ENCODE measurements at places on chromosomes 1 and 21.

GRCh38 chr1:205484985-205485967 lies 19.2 kb upstream of the CDK18 start:
- peak; percentile 87 for DNase-seq

DNA sequence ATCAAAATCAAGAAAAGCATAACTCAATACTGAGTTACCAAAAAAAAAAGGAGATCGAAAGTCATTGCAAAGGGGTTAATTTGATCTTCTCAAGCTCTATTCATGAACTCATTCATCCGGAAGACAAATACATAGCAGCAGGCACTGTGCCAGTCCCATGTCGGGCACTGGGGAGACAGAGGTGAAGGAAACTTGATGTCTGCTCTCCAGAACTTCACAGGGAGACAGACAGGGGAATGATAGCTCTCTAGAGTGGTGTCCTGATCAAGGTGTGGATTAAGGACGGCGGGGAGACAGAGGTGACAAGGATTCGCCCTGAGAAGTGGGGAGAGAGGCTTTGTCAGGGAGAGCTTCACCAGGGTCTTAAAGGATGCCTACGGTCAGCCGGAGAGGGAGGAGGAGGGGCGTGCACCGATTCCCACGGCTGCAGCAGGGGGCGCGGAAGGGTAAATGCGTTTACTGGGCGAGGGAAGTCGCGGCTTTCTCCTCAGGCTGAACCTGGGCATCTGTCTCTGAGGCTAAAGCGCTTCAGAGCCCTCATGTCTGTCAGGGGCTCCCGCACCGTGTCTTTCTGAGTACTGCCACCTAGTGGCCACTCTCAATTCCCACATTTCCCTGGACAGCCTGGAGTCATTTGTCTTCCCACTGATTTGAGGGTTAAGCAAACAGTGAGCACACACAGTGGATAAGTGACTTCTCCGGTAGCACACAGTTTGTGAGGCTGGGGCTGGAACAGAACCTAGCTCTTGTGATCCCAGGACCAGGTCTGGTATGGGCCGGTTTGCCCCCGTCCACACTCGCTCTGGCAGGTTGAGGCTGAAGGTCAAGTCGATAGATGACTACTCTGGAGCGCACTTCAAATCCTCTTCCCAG lies 152.8 kb downstream of the TENT5C start:
- peak; percentile 73 for DNase-seq

DNA sequence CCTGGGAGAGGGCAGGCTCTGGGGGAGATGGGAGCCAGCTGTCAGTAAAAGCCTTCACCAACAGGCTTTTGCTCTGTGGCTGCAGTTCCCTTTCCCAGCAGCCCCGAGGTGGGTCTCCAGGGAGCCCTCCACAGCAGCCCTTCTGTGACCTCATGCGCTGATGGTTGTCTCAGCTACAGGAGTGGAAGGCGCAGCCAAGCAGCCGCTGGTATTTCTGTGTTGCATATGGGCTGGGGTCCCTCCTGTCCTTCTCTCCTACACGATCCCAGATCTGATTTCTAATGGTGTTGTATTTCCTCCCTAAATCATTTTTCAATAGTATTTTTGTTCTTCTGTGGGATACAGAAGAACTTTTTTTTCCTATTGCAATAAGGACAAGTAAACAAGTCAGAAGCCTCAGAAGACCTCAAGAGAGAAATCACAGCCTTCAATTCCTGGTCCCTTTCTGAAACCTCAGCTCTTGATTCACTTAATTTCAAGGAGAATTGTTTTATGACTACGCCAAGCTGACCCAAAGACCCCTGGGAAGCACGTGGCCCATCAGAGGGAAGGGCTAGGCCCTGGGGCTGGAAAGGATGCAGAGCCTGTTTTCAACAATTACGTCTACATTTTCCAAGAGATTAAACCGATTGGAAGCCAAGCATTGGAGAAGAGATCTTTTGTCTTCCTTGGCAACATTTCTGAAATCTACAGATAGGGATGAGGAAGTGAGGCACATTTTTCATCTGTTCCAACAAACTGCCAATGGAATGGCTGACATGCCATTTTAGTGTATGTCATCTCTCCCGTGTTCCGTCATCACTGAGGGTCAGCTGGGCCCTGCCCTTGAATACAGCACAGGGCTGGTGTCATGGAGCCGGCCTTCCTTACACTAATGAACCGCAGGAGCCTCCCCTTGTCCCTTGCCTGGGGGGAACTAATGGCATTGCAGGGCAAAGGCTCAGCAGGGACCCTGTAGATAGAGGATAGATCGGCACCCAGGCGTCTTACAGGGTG lies 42.0 kb upstream of the SCCPDH start:
- no peak for DNase-seq

DNA sequence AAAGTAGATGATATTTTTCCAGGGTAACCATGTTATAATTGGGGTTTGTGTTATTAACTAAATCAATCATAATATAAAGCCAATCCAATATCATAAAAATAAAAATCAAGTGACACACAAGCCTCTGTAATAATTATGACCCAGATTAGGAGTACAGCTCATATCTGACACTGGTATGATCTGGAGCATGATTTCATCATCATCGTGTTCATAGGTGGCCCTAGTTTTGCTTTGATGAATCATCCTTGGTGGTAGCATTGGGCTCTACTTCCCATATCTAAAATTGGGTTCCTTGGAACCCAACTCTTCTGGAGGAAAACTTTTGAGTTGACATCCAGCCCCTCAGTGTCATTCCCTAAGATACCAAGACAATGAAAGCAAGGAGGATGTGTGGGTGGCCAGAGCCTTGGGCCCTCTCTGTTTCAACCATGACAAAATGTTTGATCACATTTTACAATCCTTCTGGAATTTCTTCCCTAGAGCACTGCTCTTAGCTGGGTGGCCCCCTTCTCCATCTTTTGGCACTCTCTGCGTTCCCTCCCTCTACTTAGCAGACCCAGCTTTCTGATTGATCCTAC lies 37.0 kb upstream of the ENAH start:
- DNase-seq: no peak

DNA sequence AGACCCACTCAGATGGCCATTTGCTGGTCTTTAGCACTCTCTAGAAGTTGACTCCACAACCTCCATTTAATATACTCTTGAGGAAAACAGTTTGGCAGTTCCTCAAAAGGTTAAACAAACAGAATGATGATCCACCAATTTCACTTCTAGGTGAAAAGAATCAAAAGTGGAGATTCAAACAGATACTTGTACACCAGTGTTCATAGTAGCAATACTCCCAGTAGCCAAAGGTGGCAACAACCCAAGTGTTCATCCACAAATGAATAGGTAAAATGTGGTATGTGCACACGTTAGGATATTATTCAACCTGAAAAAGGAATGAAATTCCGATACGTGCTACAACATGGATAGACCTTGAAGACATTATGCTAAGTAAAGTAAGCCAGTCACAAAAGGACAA lies 6.3 kb downstream of the PRCC start:
- no peak for DNase-seq

- no peak for DNase-seq
Measured at GRCh38 chr1:103341377-103341880, 184.1 kb upstream of the RNPC3 start.

DNA sequence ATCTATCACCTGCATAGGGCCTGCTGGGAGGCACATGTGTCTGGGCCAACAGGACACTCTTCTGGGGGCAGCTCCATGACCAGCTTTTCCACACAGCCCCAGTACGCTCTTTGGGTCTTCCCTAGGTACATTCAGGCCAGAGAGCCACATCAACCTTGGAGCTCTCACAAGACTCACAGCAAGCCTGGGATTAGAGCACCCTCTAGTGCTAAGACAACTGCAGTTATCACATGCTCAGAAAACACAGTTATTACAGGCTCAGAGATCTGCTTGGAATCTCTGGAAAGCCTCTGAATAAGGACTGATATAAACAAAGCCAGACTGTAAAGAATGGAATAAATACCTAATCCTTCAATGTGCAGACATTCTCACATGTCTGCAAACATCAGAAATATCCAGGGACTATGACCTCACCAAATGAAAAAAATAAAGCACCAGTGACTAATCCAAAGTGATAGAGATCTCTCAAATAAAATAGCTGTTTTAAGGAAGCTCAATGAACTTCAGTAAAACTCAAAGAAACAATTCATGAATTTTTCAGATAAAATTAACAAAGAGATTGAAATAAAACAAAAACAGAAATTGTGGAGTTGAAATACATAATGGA lies 563.9 kb upstream of the NR5A2 start:
- DNase-seq: peak; percentile 36

GRCh38 chr1:217881131-217881543 lies 250.0 kb downstream of the SPATA17 start:
- DNase-seq: no peak

DNA sequence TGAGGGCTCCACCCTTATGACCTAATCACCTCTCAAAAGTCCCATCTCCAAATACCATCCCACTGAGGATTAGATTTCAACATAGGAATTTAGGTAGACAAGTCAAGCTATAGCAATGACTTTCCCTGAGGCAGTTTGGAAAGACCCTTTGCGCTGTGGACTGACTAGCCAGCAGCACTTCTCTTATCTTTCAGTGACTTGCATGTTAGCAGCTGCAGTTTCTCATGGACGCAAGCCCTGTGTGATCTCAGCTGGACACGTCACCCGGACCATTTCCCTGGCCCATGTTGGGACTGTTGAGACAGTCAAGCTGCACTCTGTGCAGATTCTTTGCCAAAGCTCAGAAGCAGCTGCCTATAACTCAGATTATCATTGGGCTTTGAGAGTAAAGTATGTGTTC lies 408.1 kb upstream of the USP24 start:
- no peak for DNase-seq

DNA sequence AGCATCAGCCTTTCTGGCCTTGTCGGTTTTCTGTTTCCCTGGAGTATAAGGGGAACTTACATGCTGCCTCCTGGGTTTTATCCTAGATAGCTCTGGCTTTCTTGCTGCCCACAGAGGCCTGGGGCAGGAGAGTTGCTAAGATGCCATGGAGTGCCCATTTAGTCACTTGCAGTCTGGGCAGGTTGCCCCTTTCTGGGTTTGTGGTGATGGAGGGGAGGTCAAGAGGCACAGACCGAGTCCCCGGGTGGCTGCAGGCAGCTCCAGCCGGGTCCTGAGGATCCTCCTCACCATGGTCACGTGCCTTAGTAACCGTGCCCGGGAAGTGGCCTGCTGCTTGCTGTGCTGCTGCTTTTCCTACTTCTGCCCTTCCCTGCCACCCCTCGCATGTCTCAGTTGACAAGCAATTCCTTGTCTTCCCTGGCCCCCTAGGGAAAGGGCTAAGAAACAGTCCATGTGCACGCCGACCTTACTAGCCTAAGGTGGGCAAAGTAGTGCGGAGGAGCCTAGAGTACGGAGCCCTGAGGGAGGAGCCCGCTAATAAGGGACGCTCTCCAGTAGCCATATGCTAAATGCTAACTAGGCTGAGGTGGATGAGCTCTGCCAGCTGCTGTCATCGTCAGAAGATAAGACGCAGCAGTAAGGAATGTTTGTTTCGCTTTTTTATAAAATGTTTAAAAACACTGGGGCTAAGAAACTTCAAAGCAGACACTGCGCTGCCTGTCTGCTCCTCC lies 34.8 kb downstream of the CLCA1 start:
- DNase-seq: no peak

All from RPMI8226 (cell line).